ENCODE measurements at places on chromosomes 16 and 17.
A peak's percentile ranks its signal among the peaks of the same experiment; 100 is the strongest.

- DNase-seq: no peak
Measured at GRCh38 chr16:4664538-4665418, 28.6 kb upstream of the NUDT16L1 start.

- DNase-seq: no peak
Measured at GRCh38 chr16:31352376-31353115, 2.4 kb upstream of the ITGAX start.

DNA sequence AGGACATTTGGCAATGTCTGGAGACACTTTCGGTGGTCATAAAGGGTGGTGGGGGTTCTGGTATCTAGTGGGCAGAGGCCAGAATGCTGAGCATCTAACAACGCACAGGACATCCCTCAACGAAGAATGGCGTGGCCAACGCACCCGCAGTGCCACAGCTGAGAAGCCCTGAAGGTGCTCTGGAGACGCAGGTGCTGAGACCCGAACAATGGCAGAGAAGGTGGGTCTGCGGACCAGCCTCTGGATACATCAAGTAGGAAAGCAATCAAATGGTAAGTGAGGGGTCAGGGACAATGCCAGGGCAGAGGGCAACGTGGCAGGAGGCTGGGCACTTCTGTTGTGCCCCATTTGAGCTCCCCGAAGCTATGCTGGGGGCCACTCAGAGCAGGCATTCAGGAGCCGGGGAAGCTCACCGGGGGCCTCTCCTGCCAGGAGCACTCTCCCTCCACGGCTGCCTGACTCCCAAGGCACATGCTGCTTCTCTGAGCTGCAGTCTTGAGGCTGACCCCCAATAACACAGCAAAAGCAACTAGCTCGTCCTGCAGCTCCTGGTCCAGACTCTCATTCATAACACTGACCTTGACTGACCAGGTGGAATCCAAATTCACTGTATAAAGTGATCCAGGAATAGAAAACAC, 26.0 kb downstream of the SPHK1 start:
- DNase-seq: no peak

DNA sequence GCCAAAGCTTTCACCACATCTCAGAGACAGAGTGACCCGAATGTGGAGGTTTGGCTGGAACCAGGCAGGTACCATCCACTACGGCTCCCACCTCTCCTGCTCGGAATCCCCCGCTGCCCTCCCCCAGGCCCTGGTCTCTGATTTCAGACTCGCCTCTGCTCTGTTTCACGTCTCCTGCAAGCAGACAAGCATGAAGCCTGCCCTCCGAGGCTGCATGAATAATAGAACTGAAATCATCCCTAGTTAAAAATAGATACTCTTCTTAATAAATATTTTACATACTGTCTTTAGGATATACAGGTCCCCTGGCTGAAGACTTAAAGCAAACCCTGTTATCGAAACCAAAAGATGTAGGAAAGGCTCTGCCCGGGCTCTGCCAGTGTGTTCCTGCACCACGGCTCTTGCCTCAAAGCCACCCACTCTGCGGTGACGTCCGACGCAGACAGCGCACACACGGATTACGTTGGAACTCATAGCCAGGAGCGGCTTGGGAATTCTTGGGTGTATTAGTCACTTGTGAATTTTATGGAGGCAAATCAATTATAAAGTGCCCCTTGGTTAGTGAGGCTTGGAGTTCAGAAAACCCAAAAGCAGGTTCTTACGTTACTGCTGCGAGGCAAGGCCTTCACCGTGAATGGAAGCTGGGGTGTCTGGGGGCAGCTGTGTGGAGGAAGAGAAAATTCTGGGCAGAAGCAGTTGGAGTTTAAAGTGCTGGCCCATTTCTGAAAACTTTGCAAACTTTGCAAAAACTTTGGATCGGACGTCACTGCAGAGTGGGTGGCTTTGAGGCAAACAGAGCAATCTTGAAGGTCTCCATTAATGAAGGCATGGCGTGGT, 25.6 kb upstream of the NPTX1 start:
- DNase-seq: peak; percentile 45

DNA sequence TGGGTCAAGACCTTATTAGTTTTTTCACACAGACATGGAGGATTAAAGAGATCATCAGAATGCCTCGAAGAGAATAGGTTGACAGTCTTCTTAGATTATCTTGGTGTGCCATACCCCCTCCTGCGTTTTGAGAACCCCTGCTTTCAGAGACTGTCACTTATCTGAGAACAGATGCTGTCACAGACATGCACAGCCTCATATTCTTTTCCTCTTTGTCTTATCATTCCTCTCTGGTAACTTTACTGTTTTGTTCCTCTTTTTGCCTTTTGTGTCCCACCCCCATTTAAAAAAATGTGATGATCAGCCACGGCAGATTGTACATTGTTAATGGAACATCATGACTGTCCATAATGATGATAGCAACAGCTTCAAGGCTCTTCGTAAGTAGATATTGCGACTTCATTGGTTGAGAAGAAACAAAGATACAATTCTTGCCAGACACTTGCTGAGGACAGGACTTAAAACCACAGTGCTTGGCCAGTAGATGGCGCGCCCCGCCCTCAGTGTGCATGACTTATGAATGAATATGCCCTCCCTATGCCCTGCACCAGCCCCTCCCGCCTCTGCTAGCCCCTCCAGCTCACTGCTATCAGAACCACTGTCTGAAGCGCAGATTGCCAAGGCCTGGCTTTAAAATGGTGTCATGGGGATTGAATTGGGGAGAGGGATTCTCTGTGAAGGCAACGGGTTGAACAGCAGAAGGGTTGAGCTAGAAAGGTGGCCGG, 2.6 kb upstream of the PITPNC1 start:
- DNase-seq: peak; percentile 78

GRCh38 chr16:76614269-76614668, 337.1 kb downstream of the CNTNAP4 start:
- no peak for DNase-seq

- DNase-seq: peak; percentile 22
Measured at GRCh38 chr17:30415491-30415890, 36.8 kb downstream of the CPD start.

DNA sequence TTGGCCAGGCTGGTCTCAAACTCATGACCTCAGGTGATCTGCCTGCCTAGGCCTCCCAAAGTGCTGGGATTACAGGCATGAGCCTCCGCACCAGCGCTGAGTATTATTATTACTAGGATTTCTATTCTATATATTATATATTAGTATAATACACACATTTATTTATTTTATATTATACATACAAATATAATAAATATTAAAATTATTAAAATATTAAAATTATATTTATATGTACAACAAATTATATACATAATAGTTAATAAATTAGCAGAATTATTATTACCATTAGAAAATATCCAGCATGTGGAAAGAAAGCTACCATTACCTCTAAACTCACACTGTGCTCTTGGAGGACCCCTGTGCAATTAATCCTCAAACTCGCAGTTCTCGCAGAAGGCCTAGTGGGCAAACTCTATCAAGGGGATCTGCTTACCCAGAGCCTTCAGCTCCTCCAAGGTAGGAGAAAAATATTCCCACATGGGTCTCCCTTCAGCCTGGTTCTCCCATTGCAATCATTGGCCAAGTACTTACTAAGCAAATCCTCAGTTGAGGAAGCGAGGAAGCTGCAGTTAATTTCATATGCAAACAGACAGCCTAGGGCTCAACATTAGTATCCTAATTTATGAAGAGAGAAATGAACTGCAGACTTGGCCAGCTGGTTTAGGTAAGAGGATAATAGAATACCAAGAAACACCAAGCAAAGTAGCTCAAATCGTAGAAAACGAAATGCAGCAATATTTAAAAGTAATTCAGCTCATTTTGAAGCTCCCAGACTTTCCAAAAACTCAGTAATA, 241.4 kb upstream of the IRX5 start:
- no peak for DNase-seq

GRCh38 chr17:4582101-4582501, 2.2 kb upstream of the SMTNL2 start:
- DNase-seq: no peak

DNA sequence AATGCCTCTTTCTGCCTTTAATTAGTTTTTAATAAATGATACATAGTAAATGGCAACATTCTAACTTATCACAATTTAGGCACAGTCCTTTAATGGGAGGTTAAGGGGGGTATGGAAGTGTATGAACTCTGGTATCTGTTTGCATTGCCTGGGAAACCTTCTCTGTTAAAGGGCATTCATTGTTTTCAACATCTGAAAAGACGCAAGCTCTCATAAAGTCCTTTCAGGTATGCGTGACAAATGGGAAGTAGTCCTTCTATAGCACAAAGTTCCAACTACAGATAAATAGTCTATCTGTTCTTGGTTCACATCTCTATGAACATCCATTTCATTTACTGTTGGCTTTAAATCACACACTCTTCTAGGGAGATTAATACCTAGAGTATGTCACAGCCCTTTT, 298.0 kb upstream of the PMFBP1 start:
- DNase-seq: no peak

- no peak for DNase-seq
Measured at GRCh38 chr16:24896439-24896838, 50.7 kb downstream of the SLC5A11 start.

DNA sequence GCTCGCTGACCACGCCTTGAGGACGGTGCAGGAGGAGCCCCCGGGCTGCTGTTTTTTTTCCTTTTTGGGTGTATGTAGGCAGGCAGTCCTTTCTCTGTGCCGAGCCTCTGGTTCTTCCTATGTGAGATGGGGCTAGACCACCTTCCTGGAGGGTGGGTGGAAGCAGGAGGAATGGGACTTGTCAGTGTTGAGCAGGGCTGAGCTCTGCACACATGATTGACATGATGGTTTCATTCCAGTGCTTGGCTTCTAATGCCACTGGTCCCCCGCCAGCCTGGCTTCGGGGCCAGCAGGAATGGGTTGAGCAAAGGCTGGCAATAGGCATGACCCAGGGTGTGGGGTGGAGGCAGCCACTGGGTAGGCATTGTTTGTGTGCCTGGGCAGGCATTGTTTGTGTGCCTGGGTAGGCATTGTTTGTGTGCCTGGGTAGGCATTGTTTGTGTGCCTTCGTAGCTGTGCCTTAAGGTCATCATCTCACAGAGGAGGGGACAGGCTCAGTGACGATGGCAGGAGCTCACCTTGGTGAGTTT, 14.2 kb upstream of the ADCY7 start:
- DNase-seq: no peak

- DNase-seq: no peak
Measured at GRCh38 chr17:29031488-29031887, 11.5 kb upstream of the PIPOX start.

DNA sequence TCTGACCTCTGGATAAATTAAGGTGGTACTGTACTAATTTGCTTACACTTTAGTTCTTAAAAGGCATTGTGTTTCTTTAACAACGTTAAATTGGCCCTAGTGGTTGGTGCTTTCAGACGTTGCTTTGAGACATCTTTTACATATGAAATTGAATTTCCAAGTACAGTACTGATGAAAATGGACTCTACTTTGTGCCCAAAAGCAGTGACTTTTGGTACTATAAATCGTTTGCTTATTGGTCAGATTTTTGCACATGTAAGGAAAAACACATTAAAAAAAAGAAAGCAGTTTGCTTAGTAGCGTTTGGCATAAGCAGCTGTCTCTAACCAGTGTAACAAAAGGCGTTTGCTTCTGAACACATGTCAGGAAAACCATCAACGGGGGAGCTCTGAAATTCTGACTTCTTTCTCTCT, 139.6 kb downstream of the CDK5R1 start:
- DNase-seq: no peak

- no peak for DNase-seq
Measured at GRCh38 chr17:82050761-82051641, 610 bp downstream of the RFNG start.

- no peak for DNase-seq
Measured at GRCh38 chr17:63774969-63775265, 947 bp downstream of the DDX42 start.

DNA sequence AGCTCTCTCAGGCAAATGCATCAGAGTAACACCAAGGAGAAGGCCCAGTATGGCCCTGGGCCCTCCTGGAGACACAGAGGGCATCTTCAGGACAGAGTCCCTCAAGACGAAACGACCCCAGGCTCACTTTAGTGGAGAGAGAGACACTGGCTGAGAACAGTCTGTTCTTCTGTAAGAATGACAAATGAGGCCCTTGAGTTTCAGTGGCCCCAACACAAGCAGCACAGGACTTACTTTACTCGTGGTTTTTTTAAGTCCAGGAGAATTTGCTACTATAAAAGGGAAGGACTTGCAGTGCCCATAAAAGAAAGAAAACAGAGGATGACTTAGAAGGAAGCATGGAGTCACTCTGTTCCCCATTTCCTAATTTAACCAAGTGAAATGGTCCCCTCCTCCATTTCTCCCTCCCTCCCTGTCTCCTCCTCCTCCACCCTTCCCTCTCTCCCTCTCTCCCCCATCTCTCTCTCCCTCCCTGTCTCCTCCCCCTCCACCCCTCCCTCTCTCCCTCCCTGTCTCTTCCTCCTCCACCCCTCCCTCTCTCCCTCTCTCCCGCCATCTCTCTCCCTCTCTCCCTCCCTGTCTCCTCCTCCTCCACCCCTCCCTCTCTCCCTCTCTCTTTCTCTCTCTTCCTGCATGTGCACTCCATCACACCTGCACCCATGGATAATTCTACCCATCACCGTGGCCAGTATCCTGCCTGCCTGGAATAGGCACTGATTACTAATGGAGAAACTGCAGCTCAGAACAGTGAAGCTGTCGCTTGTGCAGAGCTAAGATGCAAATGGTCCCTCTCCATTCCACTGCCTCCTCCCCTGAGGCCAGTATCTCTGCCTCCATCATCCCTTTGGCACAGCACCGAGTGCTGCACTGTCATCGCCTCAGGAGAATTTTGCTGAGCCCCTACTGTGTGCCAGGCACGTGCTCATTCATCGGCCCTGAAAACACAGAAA, 47.3 kb upstream of the RBFOX3 start:
- no peak for DNase-seq

DNA sequence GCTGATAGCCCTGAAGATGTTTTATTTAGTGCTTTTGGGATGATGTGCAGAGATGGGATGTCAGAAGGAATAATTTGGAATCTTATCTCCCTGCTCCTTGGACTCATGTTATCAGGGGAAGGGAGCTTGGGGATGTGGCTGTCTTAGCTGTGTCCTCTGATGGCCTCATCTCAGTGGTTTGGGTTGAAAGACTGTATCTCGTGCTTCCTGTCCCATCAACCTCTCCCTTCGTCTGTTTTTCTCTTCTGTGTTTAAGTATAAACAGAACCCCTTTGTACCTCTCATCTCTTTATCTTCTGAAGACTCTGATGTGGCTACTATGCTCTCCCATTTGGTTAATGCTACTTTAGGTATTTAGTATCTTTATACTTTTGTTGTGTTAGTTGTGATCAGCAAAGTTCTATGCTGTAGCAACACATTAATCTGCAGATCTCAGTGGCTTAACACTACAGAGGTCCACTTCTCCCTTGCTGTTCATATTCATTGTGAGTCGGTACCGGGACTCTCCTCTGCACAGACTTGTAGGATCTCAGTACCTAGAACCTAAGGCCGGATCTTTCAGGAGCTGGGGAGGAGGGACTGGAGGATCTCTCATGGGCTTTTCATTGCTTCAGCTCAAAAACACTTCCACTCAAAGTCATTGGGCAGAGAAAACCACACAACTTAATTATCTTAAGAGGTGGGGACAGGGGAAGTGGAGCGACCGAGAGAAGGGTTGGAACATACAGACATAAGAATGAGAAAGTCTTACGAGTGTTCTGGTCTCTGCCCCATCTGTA, 28.8 kb downstream of the PRKCA start:
- DNase-seq: no peak
